Daoy (cell line): ENCODE measurements at places on chromosomes 13 and 19. TPM values are rescaled to one million over a fixed set of nuclear protein-coding genes. Genes with fewer than 3 reads are reported as not detected.

GRCh38 chr13:81639984-81640582 is 1299.2 kb upstream of the SPRY2 start:
- DNase-seq = no peak

DNA sequence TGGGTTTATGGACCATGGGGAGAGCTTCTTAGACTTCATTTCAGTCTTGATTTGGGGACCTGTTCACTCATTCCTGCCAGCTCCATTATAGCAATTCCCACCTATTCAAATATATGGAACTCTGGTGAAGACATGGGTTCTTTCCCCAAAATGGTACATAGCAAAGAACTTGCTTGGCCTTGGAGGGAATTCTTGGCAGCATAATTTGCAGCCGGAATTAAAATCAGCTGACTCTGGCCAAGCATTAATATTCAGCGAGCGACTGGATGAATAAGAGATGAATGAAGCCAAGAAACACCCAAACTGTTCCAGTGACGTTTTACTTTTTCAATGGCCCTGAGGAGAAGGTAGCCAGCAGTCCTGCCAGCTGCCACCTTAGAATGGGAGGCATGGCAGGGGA is 88.4 kb upstream of the SOX1 start:
- no peak for DNase-seq

- DNase-seq = no peak
Measured at GRCh38 chr19:53538378-53539109, 599 bp downstream of the ZNF331 start.

DNA sequence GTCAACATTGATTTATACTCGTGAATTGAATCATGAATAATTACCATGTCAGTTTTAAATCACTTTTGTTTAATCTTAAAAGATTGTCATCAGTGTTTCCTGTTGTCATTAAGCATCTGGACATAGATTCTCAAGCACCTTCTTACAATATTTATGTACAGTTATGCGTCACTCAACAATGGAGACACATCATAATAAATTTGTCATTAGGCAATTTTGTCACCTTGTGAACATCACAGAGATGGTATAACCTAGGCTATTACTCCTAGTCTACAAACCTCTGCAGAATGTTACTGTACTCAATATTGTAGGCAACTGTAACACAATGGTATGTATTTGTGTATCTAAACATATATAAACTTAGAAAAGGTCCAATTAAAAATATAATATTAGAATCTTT is 2130.9 kb upstream of the PCDH20 start:
- no peak for DNase-seq

DNA sequence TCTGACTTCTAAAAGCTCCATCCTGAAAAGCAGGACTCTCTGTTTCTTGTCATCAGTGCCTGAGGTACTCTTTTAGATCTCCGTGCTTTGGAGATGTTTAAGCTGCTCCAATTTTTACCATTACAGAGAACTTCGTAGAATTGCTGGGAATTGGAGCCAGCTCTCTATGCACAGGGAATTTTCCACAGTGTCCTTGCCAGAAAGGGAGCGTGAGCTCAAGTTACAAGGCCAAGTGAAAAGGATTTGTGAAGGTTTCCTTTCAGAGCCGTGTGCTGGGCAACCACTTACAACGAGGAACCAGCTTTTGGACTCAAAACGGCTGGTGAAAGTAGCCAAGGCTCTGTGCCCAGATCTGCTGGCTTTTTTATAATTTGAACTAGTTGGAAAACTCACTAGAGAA is 82.6 kb downstream of the NUFIP1 start:
- DNase-seq = no peak

Gene ZNF324
- total RNA-seq = 8.5 and 9.9 TPM in 2 replicates

Gene OLFM2
- 8.2 and 15.7 TPM in 2 replicates for total RNA-seq

Gene GAPDHS
- total RNA-seq = not detected in 2 replicates

Gene NKPD1
- 0.11 and 1.4 TPM in 2 replicates for total RNA-seq

Gene SYCN
- not detected in 2 replicates for total RNA-seq

Gene FOSB
- total RNA-seq = 0.80 and 0.83 TPM in 2 replicates
